ENCODE measurements at places on chromosomes 7 and 10.

DNA sequence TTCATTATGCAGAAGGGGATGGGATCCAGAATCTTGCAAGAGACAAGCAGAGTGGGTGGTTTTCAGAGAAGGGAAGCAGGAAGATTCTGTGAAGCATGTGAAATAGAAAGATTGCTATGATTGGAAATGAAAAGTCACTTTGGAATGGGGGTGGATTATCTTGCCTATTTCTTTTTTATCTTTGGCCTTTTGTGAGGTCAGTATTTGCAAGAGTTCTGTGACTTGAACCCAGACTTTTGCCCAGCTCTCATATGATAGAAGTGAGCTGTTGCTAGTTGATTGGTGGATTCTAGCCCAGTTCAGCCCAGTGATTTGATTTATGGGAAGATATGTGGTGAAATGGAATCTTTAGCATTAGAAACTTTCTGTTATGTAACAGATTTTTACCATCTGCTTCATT lies 17.1 kb downstream of the ENTPD7 start:
- DNase-seq: peak; percentile 84

DNA sequence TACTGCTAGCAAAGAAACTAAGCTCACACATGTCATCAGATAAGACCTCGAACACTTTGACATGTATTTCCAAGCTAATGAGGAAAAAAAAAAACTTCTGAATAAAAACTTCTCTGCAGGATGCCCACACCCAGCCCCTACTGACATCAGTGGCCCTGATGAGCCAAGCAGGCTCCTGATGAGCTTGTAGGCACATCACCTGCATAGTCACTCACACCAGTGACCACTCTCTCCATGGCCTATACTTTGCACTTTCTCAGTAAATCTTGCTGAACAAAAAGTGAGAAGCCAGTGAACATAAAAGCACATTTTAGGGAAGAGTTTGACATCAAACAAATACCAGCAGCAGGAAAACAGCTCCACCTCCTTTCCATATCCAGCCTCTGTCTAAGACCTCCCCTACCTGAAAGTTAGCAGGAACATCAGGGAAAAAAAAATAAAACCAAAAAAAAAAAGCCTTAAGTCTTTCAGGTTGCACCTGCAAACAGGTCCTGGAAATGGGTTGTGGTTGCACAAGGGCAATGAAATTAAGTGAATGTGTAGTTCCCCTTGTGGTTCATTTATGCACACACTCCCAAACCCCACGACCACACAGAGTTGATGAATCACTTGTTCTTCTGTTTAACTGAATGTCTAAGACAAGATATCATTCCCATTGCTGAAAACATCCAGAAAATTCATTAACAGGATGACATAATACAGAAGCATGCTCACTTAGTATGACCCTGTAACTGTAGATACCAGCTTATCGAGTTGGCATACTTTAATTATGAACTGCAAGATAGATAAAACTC lies 205.2 kb upstream of the PDE1C start:
- no peak for DNase-seq

DNA sequence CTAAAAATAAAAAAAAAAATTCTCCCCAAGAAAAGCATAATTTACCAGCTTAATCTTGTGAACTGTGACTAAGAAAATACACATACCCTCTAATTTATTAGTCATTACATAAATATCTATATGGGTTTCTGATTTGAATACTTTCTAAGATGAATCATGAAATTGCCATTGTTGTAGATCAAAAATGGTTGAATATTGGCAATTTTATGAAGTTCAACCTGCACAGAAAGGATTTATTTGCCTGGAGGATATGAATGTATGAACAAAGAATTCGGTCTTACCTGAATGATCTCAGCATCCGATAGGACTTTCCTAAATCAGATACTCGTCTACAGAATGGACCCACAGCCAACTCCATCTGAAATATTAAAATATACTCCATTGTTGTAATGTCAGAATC lies 61.5 kb downstream of the HBP1 start:
- no peak for DNase-seq

GRCh38 chr7:142542942-142543341 lies 206.3 kb upstream of the PRSS1 start:
- no peak for DNase-seq

GRCh38 chr7:145848691-145849090 lies 267.9 kb upstream of the CNTNAP2 start:
- no peak for DNase-seq

DNA sequence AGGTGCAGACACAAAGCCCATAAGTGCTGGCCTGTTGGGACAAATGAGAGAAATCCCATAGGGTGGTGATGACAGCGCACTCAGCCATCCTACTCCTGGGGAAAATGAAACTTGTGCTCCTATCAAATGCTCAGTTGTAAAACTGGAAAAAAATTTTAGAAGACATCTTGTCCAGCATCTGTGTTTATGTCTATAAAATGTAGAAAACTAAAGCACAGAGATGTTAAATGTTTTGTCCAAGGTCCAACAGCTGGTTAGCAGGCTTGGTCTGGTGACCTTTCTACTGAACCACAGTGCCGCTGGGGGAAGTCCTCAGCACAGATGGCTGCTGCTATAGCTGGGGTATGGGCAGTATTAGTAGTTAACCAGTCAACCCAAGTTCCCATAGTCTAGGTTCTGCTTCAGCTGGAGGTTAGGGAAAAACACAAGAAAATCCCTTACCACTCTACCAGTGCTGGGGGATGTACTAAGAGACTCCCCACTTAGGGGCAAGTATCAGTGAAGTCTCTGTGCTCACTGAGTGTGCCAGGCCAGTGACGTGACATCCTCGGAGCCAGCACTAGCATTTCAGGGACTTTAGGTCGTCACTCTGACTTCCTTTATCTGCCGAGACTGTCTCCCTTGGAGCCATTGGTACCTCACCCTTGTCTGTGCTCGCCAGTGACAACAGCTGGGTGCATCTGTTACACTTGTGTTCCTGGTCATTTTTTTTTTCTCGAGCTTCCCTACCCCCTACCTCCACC lies 1.9 kb downstream of the TSPAN33 start:
- DNase-seq: peak; percentile 12

DNA sequence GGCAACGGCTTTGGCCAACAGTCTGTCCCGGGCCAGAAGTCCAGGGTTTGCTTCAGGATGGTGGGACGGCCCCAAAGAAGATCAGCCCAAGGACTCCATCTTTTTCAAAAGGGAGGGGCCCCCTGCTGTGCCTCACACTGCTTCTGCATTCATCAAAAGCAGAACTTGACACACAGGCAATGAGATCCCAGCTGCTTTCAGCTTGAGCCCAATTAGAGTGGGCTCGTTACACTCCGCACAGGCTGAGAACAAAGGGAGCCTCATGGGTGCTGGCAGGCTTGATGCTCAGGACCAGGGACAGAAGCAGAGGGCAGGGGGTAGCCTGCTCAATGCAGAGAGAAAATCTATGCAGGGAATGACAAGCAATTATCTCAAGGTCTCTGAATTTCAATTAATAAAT lies 45.5 kb downstream of the VOPP1 start:
- no peak for DNase-seq

GRCh38 chr7:148332191-148333186 lies 258.1 kb upstream of the C7orf33 start:
- no peak for DNase-seq

DNA sequence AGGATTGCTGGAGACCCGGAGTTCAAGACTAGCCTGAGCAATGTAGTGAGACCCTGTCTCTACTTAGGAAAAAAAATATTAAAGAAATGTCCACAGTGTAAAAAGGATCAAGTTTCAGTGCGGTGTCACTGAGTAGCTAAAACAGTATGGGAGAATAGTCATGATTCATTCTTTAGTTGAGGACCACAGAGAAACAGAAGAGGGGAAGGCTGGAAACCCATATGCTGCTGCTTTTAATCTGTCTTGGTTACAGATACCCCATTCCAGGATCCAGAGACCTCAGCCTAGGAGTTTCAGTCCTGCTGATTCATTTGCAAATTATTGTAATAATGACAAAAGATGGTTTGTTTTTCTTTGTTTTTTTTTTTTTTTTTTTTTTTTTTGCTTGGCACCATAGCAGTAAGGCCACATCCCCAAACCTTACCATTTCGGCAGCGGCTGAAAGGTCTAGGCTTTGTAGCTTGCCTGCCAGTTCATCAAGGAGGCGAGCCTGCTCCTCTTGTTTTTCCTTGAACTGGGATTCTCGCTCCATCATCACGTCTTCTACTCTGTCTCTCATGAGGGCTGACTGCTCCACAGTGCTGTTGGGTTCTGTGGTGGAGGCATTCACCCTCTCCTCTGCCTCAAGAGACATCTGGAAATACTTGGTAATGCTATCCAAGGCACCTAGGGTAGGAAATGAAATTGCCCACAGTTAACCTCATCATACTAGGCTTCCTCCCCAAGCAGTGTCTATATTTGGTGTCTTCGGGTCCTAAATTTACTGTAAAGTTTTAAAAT lies 44.2 kb downstream of the DLD start:
- peak; percentile 24 for DNase-seq

DNA sequence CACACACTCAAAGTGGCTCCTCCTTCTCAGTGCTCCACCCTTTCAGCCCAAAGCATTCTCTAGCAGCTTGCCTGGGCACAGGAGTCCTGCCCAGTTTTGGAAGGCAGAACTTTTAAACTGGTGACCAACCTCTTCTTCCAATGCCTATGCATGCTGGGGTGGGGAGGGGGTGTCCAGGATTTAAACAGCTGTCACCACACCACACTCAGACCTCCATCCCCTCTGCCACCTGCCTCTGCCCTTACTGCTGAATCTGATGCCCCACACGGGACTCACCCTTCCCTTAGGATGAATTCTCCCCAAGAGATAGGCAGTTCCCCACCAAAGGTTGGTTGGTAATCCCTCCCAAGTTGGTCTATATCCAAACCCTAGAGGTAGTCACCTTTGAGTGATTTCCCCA lies 50.2 kb downstream of the FRMPD2 start:
- DNase-seq: no peak

DNA sequence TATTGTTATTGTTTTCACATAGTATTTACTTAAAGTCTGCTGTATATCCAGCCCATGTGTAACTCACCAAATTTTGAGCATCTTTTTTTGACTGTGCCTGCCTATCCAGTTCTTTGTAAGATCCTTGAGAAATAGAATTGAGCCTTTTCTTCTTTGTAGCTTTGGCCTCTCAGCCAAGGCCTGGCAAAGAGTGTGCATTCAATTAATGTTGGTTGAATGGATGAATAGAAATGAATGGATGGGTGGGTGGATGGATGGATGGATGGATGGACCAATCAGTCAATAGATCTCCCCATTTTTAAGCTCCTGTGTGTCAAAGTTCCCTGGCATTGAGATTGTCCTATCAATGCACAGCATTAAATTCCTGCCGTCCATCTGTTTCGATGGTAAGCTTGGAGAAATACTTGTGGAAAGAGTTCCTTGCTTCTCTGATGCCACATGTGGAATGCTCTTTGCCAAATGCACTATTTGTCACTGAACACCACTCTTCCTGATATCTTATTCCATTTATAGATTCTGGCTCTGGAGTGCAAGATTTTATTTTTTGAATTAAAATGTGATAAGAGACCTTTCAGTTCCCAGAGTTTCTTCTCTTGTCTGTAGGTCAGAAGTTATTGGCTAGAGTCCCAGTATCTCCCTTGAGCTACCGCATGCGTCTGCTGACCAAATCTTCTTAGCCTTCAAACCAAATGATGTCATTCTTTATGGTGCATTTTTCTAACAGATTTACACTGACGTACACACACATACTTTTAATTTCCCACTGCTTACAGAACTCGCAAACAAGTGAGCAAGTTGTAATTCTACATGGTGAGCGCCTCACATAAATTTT lies 20.7 kb upstream of the ADRB1 start:
- no peak for DNase-seq

- no peak for DNase-seq
Observed at GRCh38 chr7:27329909-27330308, 87.3 kb downstream of the EVX1 start.

GRCh38 chr10:133614830-133615580 lies 11.6 kb downstream of the FRG2B start:
- no peak for DNase-seq

GRCh38 chr10:4648999-4649398 lies 177.0 kb upstream of the AKR1E2 start:
- no peak for DNase-seq

DNA sequence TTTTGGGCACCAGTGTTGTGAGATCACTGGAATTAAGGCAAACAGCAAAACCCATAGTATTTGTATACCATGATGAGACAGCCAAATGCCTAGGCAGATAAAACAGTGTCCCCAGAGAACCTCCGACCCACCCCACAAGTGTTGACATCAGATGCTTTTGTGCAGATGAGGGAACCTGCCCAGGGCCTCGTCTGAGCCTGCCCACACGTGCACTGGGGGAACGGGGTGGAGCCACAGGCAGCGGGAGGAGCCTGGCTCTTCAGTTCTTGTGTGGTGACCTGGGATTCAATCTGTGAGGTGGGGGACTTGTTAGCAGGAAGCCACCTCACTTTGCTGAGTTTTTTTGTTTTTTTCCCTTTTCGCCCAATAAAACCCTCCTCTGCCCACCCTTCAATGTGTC lies 33.4 kb upstream of the OPTN start:
- DNase-seq: no peak

DNA sequence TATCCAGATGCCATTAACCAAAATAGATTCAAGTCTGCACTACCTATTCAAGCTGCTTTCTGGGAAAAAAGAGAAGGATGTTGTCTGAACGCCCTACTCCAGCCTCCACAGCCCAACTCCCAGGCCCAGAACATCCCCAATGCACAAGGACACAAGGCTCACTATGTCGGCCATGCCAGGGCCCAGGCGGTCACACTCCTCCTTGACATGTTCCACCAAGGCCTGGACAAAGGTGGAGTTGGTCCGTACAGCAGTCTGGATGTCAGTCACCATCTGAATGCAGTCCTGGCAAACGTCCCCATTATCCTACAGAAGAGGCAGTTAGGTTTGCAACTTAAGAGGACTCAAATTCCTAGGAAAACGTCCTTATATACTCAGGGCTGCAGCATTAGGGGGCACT lies 23.2 kb downstream of the PSAP start:
- DNase-seq: no peak

GRCh38 chr10:61211468-61211867 lies 241.7 kb downstream of the TMEM26 start:
- DNase-seq: no peak

GRCh38 chr7:34438436-34438835 lies 219.6 kb upstream of the NPSR1 start:
- no peak for DNase-seq

DNA sequence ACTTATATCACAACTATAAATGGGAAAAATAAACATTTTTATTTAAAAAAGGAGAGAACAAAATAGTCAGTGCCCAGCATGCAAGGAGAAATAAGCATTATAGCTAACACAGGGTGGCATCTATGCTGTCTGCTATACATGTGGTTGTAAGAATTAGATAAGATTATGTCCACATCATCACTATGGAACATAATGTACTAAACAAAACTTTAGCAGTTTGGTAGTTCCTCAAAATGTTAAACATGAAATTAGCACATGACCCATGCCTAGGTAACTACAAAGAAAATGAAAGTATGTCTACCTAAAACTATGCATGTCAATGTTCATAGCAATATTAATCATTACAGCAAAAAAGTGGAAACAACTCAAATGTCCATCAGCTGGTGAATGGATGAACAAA lies 28.7 kb upstream of the RUFY2 start:
- no peak for DNase-seq

DNA sequence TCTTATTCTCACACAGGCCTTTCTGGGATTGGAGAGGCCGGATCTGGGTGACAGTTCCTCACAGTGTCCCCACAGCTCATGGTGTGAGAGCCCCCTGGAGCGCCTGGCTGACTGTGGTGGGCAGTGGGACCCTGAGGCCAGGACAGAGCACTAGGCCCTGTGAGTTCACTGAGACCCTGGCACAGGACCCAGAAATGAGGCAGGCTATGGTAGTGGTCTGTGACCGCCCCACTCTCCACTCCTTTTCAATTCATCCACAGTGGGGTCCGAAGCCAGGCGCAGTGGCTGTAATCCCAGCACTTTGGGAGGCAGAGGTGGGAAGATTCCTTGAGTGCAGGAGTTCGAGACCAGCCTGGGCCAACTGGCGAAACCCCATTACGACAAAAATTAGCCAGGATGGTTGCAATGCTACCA lies 95.9 kb upstream of the TNRC18 start:
- DNase-seq: no peak

Data from AG09319 (cell line).